B cell (primary cell): ENCODE measurements at places on chromosomes 7 and 10. TPM values are rescaled to one million over a fixed set of nuclear protein-coding genes. Genes with fewer than 3 reads are reported as not detected.

EVX1 gene
- total RNA-seq = not detected in 2 replicates

PANK1 gene
- 1.8 and 2.9 TPM in 2 replicates for total RNA-seq

OPALIN gene
- not detected in 2 replicates for total RNA-seq

PPP1R3A gene
- total RNA-seq = not detected in 2 replicates

ANKRD30A gene
- not detected in 2 replicates for total RNA-seq

WAPL gene
- total RNA-seq = 42.8 and 42.9 TPM in 2 replicates

MSMB gene
- total RNA-seq = not detected in 2 replicates

GNAT3 gene
- total RNA-seq = not detected in 2 replicates

PDE1C gene
- 0.52 TPM in 1 of 2 replicates, not detected in the other for total RNA-seq

MARCHF5 gene
- total RNA-seq = 25.9 and 27.8 TPM in 2 replicates

DNAH11 gene
- total RNA-seq = 0.24 TPM in 1 of 2 replicates, not detected in the other

FAM25A gene
- total RNA-seq = not detected in 2 replicates

GRM3 gene
- total RNA-seq = not detected in 2 replicates

CYP2E1 gene
- 1.3 and 2.1 TPM in 2 replicates for total RNA-seq

CLRN3 gene
- total RNA-seq = not detected in 2 replicates

DOCK4 gene
- total RNA-seq = 4.1 and 5.3 TPM in 2 replicates

EFCAB10 gene
- not detected in 2 replicates for total RNA-seq

ADIRF gene
- not detected in 2 replicates for total RNA-seq

PTPRE gene
- 31.5 and 32.7 TPM in 2 replicates for total RNA-seq

ACTL6B gene
- not detected in 2 replicates for total RNA-seq

MYH16 gene
- total RNA-seq = not detected in 2 replicates

STOX1 gene
- total RNA-seq = 0.53 and 0.57 TPM in 2 replicates

STAG3 gene
- total RNA-seq = 22.0 and 24.8 TPM in 2 replicates

ZNF485 gene
- total RNA-seq = 8.4 and 9.5 TPM in 2 replicates

RSPH10B2 gene
- 1.4 and 1.6 TPM in 2 replicates for total RNA-seq

CUX1 gene
- 86.5 and 89.4 TPM in 2 replicates for total RNA-seq

HOXA2 gene
- not detected in 2 replicates for total RNA-seq

LRRD1 gene
- 0.15 and 0.17 TPM in 2 replicates for total RNA-seq

PLEKHS1 gene
- not detected in 2 replicates for total RNA-seq

WDFY4 gene
- 560 and 570 TPM in 2 replicates for total RNA-seq

GRID2IP gene
- total RNA-seq = 1.7 TPM in 2 replicates

OR13A1 gene
- 2.3 TPM in 2 replicates for total RNA-seq

SAP25 gene
- total RNA-seq = 46.3 and 51.7 TPM in 2 replicates

GRID1 gene
- not detected in 2 replicates for total RNA-seq

GJD4 gene
- total RNA-seq = not detected in 2 replicates

NFE2L3 gene
- total RNA-seq = 1.6 and 4.5 TPM in 2 replicates

LRIT1 gene
- not detected in 2 replicates for total RNA-seq

POLL gene
- total RNA-seq = 46.7 TPM in 2 replicates
